ENCODE measurements at places on chromosomes 13 and 19. TPM values are rescaled to one million over a fixed set of nuclear protein-coding genes. Genes with fewer than 3 reads are reported as not detected.

DNA sequence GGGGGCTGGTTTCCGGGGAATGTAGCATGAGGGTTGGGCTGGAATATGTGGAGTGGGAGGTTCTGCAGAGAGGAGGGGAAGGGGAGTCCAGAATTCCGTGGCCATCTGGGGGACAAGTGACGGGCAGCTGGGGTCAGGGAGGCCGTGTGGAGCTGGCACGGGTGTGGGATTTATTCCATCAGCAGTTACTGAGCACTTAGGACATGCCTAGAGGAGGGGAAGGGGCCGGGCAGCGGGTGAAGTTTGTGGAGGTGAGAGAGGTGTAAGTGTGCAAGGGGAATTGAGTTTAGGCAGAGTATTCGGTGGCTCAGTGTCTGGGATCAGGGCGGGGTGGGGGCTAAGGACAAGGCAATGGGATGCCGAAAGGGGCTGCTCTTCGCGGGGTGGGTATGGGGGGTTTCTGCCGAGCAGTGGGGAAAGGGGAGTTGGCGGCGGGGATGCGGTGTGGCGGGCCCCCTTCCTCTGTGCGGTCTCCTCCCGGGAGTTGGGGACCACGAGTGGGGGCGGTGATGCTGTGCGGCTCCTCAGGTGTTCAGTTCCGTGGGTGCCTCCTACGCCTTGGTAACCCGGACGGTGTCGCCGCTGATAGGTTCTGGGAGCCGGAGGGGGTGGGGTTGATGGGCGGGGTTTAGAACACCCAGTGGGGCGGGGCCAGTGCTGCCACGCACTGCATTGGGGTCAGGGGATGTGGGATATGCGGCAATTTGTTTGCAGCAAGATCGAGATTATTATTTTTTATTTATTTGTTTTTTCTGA lies 5.4 kb downstream of the CCDC61 start:
- H3K36me3 ChIP-seq, result peaks cover 10% of the 10 kb centered on the region
- peaks cover 33% of the 10 kb centered on the region for H3K4me1 ChIP-seq
- H3K4me3 ChIP-seq, result peak overlapping the region; percentile 84
- DNase-seq, result peak; percentile 71

DNA sequence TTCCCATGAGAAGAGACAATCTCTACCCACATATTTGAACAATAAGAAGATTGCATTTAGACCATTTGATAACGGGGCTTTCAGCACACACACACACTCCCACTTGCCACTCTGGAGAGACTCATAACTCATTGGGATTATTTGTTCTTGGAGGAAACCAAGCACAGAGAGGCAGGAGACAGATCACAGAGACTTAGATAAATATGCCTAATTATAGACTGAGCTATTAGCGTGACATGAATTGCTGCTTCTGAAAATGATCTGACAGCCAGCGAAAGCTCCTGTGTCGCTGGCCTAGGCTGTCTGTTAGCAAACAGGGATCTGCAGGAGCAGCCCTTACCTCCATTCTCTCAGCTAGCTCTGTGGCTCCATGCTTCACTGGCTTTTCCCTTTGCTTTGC lies 111.4 kb downstream of the CCNA1 start:
- no peak overlapping the region for H3K27ac ChIP-seq
- no peaks in the 10 kb centered on the region for H3K36me3 ChIP-seq
- no peaks in the 10 kb centered on the region for H3K4me1 ChIP-seq

GRCh38 chr13:103358255-103358932 lies 292.2 kb upstream of the SLC10A2 start:
- H3K27ac ChIP-seq, result no peak overlapping the region
- no peak overlapping the region for H3K4me3 ChIP-seq
- no peaks in the 10 kb centered on the region for H3K36me3 ChIP-seq
- H3K27me3 ChIP-seq, result no peaks in the 10 kb centered on the region
- no peak for DNase-seq

DNA sequence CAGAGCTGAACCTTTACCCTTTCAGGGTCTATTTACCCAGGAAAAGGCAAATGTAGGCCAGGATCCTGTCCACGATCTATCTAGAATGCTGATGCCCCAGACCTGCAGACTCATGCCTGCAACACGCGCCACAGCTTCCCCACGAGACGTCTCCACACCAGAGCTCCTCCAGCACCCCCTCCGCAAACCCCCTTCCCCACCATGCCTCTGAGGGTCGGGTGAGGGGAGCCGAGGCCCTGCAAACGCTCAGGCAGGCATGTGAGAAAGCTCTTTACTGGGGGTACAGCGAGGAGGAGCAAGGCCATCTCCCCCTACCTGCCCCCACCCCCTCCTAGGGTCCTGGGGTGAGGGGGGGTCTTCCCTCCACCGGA lies 8.9 kb downstream of the DYRK1B start:
- peaks cover 17% of the 10 kb centered on the region for H3K36me3 ChIP-seq
- H3K4me1 ChIP-seq, result peaks cover 9% of the 10 kb centered on the region
- H3K4me3 ChIP-seq, result peak overlapping the region; percentile 18
- H3K27me3 ChIP-seq, result no peaks in the 10 kb centered on the region
- H3K27ac ChIP-seq, result no peak overlapping the region
- DNase-seq, result no peak

DNA sequence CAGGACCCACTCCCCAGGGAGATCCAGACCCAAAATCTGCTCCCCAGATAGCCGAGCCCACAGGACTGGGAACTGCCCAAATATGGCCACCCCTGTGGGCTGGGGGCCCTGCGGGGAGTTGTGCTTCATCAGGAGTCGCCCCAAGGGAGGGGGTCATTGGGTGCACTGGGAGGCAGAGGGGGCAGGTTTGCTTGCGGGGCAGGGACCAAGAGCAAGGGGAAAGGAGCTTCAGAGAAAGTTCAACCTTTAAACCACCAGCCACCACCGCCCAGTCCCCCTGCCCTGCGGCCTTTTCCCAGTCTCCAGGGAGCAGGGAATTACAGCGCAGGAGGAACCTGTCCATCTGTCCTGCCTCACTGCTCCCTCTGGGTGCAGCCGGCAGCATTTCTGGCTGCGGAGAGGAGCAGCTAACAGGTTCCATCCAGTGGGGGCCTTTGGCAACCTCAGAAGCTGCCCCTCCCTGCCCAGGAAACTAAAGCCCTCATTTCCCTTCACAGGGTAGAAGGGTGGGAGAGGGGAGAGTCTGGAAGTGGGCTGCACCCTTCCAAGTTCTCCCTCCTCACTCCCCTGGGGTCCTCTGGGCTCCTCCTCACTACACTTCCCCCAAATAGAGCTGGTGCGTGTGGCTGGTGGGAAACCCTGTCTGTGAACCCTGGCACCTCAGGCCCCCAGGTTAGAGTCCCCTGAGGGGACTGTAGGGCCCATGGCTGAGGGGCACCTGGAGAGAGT lies 13.8 kb upstream of the ASF1B start:
- no peaks in the 10 kb centered on the region for H3K27me3 ChIP-seq
- H3K4me1 ChIP-seq, result peaks cover 24% of the 10 kb centered on the region
- peak overlapping the region; percentile 91 for H3K27ac ChIP-seq

GRCh38 chr19:42075364-42075615 lies 676 bp upstream of the ZNF574 start:
- H3K27me3 ChIP-seq, result peaks cover 6% of the 10 kb centered on the region
- no peak for DNase-seq
- peaks cover 30% of the 10 kb centered on the region for H3K4me1 ChIP-seq
- H3K36me3 ChIP-seq, result peaks cover 6% of the 10 kb centered on the region
- H3K27ac ChIP-seq, result peak overlapping the region; percentile 99

DNA sequence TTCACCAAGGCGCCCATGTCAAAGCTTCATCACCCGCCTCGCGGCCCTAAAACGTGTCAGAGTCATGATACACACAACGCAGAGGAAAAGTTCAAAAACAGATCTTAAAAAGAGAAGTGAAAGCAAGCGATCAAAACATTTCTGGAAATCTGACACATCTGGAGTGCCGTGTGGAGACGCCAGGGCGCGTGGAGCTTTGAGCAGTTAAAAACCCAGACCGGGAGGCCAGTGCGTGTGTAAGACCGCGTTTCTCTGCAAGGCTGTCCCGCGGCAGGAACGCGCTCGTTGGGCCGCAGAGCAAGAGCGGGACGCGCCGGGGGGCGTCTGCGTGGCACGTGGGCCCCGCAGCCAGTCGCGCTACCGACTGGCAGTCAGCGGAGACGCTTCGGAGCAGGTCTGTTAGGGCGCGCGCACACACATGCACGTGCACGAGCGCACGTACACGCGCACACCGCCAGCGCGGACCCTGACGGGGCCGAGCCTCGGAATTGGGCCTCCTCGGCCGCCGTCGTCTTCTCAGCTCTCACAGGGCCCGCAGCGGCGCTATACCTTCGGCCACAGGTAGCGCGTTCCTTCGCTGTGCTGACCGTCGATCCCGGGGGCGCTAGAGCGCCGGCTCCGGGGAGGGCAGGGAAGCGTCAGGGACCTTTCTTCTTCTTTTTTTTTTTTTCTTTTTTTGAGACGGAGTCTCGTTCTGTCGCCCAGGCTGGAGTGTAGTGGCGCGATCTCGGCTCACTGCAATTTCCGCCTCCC lies 35.8 kb downstream of the RNF6 start:
- peak overlapping the region; percentile 90 for H3K4me3 ChIP-seq
- H3K4me1 ChIP-seq, result peaks cover 11% of the 10 kb centered on the region
- peak overlapping the region; percentile 93 for H3K27ac ChIP-seq
- peak; percentile 94 for DNase-seq
- peaks cover 2% of the 10 kb centered on the region for H3K36me3 ChIP-seq

GRCh38 chr19:34603003-34603402 lies 74.0 kb downstream of the SCGB2B2 start:
- no peak overlapping the region for H3K27ac ChIP-seq
- no peaks in the 10 kb centered on the region for H3K36me3 ChIP-seq
- no peak overlapping the region for H3K4me3 ChIP-seq
- H3K27me3 ChIP-seq, result peaks cover 2% of the 10 kb centered on the region
- DNase-seq, result no peak

The PMIS2 gene
- total RNA-seq, result not detected

The SYDE1 gene
- total RNA-seq, result 0.33 TPM

The MUC16 gene
- 0.09 TPM for total RNA-seq

Data from activated naive CD8-positive, alpha-beta T cell treated with anti-CD3 and anti-CD28 coated beads, Interleukin-2, amount 10 ng/mL, durations not matched to agents 7 days and 5 days (primary cell).